Stimulated activated CD8-positive, alpha-beta memory T cell treated with anti-CD3 and anti-CD28 coated beads, Interleukin-15, amount 100 ng/mL, for 24 hours (primary cell): ENCODE measurements at places on chromosomes 4 and X.

- no peak for DNase-seq
Observed at GRCh38 chrX:64334467-64334866, 60.8 kb downstream of the MTMR8 start.

DNA sequence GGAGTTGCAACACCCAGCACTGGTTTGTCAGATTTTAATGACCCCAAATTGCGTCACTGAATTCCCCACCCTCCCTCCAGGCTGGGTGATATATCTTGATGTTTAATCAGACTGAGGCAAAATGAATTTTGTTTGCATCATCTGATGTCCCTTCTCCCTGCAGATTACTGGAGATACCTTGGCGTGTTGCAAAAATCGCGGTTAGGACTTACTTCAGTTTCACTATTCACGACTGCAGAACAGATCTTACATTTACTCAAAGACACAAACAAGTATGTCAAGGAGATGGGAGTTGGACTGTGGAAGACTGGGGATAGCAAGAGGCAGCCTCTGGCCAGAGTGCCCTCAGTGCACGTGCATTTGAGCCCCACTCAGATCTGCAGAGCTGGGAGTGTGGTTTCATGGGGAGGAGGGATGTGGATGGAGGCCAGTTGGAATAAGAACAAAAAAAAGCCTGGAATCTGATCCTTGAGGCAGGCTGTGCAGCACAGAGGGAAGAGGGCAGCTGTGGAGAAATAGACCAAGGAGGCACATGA is 92.2 kb upstream of the MTM1 start:
- no peak for DNase-seq

GRCh38 chrX:129360175-129360574 is 163.1 kb downstream of the SMARCA1 start:
- DNase-seq: peak; percentile 0

DNA sequence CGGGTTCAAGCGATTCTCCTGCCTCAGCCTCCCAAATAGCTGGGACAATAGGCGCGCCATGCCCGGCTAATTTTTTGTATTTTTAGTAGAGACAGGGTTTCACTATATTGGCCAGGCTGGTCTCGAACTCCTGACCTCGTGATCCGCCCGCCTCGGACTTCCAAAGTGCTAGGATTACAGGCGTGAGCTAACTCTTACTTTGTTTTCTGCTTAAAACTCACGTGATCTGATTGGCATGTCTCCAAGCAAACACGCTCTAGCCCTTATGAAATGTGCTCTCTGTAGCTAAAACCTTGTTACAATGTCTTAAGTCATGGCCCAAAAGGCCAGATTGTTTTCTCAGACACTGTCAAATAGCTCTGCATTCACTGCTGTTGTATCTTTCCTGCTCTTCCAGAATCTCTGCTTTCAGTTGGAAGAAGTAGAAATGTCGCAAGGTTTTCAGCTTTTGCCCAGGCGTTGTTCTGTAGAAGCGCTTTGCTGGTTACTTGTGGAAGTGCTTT is 39.7 kb upstream of the OGT start:
- no peak for DNase-seq

GRCh38 chr4:145770124-145770523 is 90.2 kb downstream of the C4orf51 start:
- no peak for DNase-seq

DNA sequence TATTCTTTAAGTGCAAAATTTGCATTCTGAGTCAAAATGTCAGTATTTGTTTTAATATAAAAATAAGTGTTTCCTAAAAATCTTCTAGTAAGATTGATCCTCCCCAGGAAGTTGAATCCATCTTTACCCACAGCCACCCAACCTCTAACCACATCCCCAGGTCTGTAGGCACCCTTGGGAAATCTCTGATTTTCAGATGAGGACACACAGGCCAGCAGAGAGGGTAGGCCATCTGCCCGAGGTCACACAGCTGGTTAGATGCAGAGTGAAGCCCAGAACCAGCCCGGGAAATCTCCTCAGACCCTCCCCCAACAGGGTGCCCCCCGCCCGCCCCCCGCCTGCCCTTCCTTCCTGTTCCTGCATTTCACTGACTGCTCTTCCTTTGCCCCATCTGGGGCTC is 277.5 kb downstream of the FBXW7 start:
- DNase-seq: no peak

- no peak for DNase-seq
Observed at GRCh38 chrX:71629467-71629866, 11.2 kb upstream of the CXCR3 start.

DNA sequence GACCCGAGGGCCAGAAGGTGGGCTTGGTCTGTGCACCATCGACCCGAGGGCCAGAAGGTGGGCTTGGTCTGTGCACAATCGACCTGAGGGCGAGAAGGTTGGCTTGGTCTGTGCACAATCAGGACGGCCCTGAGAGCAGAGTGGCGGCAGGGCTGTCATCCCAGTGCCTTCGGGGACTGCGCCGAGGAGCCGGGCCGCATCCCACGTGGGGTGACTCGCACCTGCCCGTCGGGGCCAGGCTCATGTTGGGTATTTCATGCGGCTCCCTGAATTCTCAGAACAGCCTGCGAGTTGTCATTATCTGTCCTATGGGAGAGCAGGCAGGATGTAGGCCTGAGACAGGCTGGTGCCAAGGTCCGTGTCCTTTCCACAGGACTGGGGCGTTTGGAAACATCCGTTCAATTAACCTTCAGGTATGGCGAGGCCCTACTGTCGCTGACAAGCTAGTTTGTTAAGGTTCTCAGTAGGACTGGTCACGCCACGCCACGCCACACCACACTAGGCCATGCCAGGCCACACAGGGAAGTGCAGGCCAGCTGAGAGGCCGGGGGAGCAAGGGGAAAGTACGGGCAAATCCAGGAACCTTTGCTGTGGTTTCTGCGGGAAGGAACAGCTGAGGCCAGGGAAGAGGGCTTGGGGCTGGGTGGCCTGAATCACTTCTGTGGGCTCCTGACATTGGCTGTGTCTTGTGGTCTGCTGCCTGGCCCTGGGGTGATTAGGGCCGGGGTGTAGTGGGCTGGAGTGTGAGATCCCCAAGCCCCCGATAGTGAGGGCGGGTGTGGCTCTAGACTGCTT is 182.9 kb downstream of the AFAP1 start:
- DNase-seq: no peak

- no peak for DNase-seq
Observed at GRCh38 chr4:8855818-8856245, 15.8 kb downstream of the HMX1 start.

- DNase-seq: no peak
Observed at GRCh38 chr4:181739031-181739430, 504.2 kb upstream of the TENM3 start.
